Stimulated activated effector memory CD8-positive, alpha-beta T cell treated with anti-CD3 and anti-CD28 coated beads, Interleukin-12 subunit alpha, Interleukin-12 subunit beta, amount 100 ng/mL, for 72 hours (primary cell): ENCODE measurements at places on chromosomes 5 and 9.

DNA sequence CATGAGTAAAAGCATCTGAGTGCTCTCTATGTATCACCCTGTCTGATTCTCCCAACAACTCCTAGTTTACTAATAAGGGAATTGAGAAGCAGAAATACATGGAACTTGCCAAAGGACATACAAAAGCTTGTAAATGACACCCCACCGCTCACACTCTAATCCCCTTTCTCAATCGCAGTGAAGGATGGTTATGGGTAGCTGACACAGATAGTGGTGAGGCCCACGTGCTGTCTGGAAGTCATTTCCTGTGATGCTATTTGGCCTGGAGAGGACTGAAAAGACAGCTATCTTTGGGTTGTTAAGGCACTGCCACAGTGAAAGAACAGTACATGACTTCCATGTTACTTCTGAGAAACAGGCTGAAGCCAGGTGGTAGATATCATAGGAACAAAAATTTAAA lies 117.0 kb downstream of the GLIS3 start:
- no peak for DNase-seq

GRCh38 chr9:24451346-24451745 lies 94.4 kb downstream of the IZUMO3 start:
- DNase-seq = no peak

DNA sequence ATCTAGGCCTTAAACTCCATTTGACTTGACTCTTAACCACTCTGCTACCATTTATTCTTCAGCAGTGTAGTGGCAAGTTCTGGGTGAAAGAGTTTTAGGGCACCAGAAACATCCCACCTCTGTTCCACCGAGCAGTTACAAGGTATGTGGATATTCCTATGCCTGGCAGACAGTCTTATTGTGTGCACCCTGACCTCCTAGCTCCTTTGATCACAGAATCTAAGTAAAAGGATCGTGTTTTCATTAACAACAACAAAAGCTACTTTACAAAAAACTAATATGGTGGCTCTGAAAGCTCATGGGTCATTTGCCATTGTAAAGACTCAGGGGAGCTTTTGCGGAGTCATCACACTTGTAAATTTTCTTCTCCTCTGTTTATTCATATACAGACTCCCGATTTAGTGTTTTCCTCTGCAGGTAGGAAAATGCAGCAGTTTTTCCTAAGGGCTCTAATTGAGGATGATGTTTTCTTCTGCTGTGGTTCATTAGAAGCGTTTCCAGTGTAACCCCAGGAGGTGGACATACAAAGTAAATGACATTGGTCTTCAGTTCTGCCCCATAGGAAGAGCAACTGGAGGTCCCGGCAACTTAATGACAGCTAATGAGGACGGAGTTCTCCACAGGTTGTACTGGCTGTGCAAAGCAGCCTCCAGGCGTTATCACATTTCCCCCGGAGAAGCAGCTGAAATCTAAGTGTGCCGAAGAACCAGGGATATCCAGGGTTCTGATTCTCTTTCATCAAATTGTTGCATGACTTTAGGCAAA lies 78.2 kb downstream of the ATP10B start:
- no peak for DNase-seq

DNA sequence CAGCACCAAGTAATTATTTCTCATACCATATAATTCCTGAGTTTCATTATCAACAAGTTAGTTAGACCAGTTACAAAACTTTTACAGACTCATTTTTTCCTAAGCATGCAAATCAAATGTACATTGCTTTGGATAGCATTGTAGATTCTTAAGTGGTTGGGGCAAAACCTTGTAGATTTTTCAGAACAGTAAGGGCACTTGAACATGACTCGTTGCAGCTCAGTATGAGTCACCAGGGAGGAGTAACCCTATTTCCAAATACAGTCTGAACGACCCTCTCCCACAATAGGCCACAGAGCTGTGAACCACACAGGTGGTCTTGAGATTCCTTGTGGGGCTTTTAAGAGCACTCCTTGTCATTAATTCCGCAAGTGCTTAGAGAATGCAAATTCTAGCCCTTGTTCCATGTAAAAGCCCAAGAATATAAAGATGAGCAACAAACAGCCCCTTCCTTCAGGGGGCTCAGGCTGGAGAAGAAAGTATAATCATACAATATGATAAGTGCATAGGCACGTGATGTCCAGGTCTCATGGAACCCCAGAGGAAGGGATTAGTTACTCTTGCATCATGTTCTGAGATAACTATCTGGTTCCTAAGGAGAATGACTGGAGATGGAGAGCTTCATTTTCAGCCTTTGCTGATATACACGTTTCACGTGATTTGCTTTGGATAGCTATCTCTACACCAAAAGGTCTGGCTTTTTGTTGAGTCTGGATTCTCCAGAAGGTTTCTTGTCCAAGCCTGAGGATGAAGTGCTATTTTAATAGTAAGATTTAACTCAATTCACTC lies 295.7 kb downstream of the KCNN2 start:
- no peak for DNase-seq

DNA sequence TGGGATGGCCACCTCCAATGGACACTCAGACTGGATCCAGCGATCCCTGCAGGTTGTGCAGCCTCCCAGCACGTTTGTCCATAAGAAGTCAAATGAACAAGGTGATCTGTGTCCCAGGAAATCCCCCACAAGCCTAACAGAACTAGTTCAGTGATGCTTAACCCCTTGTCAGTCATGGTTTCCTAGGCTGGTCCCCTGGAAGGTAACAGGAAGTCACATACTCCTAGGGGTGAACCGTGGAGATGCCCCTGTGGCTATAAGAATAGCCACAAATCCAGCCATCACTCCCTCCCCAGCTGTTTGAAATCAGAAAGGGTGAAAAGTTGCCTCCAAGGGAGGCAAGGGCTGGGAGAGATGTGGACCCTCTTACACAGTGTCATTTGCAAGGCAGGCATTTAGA lies 22.5 kb downstream of the PAX5 start:
- DNase-seq = no peak

GRCh38 chr9:34169125-34169524 lies 9.7 kb upstream of the UBAP1 start:
- DNase-seq = no peak

- no peak for DNase-seq
These were observed 157.5 kb downstream of the COMMD10 start for GRCh38 chr5:116242343-116242742.

GRCh38 chr9:99090336-99091130 lies 14.4 kb upstream of the TGFBR1 start:
- no peak for DNase-seq

DNA sequence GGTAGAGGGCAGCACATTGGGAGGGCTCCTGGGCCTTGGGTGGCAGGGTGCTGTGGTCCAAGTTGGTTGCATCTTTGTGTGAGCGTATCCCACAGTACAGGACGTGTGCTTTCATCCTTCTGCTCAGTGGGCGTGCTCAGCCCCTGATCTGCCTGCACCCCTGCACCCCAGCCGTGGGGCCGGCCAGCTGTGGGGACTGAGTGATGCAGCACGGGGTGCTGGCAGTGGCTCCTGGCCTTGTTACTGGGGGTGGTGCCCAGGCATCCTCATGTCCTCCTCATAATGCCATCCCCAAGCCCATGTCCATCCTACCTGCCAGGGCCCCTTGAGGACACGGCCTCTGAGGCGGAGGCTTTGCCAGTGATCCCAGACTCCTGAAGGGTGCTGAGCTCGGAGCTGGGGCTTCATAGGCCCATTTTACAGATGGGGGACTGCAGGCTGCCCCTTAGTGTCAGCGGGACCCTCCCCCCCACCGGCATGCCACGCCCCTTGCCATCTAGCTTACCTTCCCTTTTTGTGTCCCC lies 100.7 kb downstream of the PHF2 start:
- no peak for DNase-seq

- DNase-seq = no peak
These were observed 23.6 kb downstream of the SCAI start for GRCh38 chr9:125119643-125120286.

DNA sequence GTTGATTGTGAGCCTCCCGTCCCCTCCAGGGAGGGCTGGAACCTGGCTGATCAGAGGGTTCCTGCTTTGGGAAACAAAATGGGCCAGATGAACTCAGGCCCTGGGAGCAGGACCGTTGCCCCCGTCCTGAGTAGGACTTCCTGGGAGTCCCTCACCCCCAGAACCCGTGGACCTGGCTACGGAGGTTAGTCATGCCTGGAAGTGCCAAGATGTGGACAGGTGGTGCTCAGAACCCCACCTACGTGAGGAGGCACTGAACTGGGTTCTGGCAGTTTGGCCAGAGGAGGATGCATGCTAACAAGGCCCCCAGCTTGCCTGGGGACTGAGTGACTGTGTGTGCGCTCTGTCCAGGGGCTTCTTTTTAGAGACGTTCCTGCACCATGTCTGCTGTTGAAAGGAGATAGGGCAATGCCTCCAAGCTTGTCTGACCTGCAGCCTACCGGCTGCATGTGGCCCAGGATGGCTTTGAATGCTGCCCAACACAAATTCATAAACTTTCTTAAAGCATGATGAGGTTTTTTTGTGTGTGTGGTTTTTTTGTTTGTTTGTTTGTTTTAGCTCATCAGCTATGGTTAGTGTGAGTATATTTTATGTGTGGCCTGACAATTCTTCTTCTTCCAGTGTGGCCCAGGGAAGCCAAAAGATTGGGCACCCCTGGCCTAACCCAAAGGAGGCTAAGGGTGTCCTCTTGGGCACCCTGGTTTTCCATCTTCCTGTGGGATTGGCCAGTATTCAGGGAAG lies 1.8 kb upstream of the DAB2IP start:
- no peak for DNase-seq

- no peak for DNase-seq
These were observed 222.7 kb upstream of the ACO1 start for GRCh38 chr9:32161720-32162119.

- no peak for DNase-seq
These were observed 32.7 kb upstream of the ADAMTSL1 start for GRCh38 chr9:18441261-18441660.

- no peak for DNase-seq
These were observed 1952.6 kb upstream of the WWC1 start for GRCh38 chr5:166338801-166339200.

DNA sequence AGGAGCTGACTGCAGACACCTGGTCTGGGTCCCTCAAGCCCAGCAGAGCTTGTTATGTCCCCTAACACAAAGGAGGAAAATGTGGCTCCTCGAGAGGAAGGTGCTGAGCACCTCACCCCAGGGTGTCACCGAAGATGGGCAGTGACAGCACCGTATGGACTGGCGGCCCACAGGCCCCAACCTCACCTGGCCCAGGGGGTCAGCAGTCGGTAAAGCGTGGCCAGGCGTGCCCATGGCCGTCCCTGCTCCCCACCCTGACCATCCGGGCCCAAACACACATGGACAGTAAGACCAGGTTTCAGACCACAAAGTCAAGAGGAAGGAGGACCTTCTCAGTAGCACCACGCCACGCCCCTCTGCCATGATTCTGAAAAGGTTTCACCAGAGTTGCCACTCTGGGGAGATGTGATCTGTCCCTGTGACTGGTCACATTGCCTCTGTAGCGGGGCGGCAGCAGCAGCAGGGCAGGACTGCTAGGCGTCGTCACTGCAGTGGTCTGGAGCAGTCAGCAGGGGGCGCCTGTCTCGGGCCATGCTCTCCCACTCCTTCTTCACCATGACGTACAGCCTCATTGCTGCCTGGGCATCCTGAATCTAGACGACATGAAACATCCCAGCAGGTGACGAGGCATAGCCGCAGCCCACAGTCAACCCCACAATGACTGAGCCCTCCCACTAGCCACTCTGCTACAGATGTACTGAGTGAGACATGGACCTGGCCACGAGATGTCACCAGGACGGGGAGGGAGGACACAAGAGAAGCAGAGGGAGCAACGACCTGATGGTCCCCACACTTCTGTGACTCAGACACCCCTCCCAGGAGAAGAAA lies 11.1 kb downstream of the REXO4 start:
- peak; percentile 82 for DNase-seq

- DNase-seq = no peak
These were observed 225.3 kb downstream of the NR2F1-AS1 start for GRCh38 chr5:93355691-93356090.

DNA sequence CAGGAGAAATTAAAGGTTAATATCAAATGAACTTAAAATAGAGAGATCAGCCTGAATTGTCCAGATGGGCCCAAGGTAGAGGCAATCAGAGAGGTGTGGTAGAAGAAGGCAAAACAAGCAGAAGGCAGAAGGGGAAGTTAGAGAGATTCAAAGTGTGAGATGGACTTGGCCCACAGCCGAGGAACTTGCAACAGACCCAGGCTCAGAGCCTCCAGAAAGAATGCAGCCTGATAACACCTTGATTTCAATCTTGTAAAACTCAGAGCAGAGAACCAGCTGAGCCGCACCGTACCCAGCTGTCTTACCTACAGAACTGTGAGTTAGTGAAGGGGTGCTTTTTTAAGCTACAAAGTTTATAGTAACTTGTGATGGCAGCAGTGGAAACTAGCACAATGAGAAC lies 190.9 kb downstream of the RFK start:
- no peak for DNase-seq

GRCh38 chr9:112384690-112385089 lies 4.8 kb downstream of the HSDL2 start:
- DNase-seq = no peak

- no peak for DNase-seq
These were observed 80.5 kb downstream of the PLPP1 start for GRCh38 chr5:55454282-55454681.

DNA sequence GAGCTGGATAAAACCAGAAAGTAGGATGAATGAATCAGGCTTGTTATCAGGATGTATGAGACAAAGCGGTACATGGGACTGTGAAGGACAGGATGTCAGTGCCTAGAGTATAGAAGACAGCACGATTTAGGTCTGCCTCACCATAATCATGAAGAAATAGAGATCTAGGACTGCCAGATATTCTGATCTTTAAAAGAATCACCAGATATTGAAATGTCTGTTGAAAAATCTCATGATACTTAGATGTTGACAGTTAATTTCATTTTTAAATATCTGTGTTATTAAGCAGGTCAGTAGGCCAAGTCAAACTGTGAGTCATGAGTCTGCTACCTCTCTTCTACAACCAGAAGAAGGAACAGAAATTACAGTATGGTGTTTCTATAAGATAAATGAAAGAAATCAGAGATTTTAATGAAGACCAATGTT lies 65.0 kb downstream of the ST8SIA4 start:
- DNase-seq = no peak
